ENCODE measurements at places on chromosomes 5 and 9.

DNA sequence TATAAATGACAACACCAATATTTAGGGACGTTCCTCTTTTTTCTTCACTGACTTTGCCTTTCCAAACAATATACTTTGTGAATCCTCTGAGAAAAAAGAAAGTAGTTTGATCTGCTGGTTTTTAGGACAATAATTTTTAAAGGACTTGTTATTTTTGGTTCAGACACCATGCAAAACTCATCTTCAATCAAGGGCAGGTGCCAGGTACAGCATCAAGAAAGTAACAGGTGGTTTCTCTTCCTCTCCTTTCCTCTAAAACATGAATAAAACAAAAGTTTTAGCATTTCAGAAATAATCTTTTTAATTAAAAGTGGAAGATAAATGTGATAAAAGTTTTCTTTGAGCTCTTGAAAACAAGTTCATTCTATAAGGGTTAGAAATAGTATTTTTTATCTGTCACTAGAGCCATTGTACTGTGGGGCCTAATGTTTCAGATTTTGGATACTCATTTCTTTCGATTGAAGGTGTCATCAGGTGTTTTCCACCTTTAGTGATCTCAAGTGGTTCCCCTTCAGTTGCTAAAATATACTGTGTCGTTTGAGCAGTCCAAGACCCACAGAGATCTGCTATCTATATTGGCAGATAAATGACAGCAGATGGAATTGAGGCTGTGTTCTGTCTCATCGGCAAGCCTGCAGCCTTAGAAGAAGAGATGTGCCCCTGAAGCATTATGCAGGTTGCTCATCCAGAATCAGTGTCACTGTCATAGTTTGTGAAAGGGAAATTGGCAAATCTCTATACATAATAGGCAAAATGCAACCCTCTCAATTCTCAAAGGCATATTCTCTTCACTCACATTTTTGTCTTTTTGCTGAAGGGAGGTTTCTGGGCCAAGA is 499.7 kb downstream of the PDE4D start:
- no peak for DNase-seq

GRCh38 chr5:82513738-82514137 is 235.6 kb upstream of the RPS23 start:
- no peak for DNase-seq

- no peak for DNase-seq
These were observed 30.5 kb downstream of the ZNF618 start for GRCh38 chr9:113906411-113907110.

DNA sequence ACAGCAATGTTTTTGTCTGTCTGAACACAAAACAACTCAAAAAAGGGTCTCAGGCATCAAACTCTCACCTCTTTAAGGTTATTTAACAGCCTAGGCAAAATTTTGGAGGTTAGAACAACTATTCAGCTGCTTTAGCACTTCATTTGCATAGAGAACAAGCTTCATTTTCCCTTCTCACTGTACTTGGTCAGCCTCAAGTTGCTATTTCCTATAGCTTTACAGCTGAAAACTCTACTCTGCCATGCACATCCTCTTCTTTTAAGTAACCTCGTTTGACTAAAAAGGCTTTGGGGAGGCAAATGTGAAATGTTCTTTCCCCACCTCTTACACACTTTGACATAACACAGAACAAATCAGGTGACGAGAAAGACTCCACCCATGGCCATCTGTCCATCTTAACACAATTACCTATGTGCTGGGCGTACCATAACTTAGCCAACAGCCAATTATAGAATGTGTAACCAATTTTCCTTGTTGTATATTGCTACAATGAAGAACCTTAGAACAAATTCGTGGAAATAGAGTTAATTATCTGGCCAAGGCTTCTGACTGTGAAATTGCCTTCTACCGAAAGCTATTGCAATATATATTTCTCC is 195.7 kb downstream of the DCP2 start:
- DNase-seq = no peak

GRCh38 chr5:122478741-122479442 is 166.9 kb downstream of the SNCAIP start:
- DNase-seq = no peak

- peak; percentile 20 for DNase-seq
These were observed 69.2 kb downstream of the SYK start for GRCh38 chr9:90870621-90871326.

- no peak for DNase-seq
These were observed 50.5 kb downstream of the HACD4 start for GRCh38 chr9:20980832-20981455.

- DNase-seq = no peak
These were observed 564.7 kb downstream of the PDE4D start for GRCh38 chr5:59328709-59329296.

- DNase-seq = no peak
These were observed 112.4 kb downstream of the ISL1 start for GRCh38 chr5:51495672-51496071.

DNA sequence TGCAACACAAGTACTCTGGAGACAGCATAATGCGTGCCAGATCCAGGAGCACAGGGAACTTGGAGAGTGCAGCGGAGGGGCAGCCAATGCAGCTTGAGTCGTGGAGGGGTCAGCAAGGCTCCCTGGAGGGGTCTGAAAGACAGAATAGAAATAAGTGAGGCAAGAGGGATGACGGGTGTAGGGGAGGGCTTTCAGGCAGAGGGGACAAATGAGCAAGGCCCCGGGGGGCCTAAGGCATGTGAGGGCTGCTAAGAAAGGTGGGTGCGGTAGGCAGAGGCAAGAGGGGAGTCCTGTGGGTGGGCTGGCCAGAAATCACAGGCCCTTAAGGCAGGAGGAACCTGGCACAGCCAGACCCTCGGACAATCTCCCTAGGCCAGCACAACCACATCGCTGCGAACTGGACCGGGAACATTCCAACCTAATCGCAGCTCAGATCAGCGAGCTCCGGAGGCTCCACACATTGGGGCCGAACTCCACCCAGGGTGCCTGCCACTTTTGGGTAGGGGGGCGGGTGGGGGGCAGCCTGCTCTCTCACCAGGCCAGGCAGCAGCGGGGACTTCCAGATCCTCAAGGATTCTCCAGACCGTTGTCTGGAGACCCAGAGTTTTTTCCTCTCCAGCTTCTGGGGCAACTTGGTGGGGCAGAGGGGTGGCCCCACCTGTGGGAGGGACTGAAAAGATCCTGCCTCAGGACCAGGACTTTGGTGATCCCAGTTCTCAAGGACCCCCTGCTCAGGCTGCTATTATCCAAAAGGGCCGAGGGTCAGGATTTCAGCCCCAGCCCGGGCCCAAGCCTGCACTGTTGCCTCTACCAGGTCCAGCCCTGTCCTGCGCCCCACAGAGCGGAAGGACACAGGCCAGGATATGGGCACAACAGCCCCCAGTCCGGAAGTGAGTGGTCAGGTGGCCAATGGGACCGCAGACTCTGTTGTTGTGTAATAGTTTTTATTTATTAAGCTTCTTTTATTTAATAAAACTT is 22.7 kb upstream of the CYSTM1 start:
- no peak for DNase-seq

DNA sequence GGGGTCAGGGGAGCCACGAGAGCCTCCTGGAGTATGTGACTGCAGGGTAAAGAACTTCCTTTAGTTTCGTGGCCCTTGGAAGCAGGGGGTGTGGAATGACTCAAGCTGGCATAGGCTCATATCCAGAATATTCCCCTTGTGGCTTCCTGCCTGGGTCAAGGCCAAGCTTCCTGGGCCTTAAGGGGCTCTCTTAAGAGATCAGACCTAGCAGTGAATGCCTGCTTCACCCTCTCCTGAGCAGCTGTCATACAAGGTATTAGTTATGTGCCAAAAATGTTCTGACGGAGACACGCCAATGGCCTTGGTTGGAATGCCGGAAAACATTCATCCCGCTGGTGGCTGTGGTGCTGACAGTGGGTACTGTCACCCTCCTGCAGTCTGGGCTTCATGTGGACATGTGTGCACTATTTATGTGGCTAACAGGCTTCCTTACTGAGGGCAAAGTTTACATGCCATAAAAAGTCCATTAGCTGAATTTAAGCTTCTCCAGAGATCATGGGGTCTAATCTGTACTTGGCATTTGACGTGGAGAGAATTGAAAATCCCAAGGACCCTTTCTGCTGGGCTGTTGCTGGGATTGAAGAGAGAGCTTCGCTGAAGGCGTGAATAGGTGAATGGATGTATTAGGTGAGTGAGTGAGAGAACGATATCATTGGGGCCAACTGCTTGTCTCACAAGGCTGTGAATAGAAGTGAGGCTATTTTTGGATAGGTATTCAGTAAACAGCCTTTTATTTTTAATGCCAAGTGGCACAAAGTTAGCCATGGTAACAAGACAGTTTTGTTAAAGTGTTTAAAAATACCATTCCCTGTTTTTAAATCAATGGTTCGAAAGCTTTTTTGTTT is 156.8 kb downstream of the MACROH2A1 start:
- no peak for DNase-seq

- DNase-seq = no peak
These were observed 85.8 kb upstream of the DMRT1 start for GRCh38 chr9:755454-756381.

GRCh38 chr5:102922111-102922720 is 167.1 kb downstream of the PAM start:
- no peak for DNase-seq

GRCh38 chr5:62974623-62975022 is 396.0 kb downstream of the LRRC70 start:
- DNase-seq = no peak

DNA sequence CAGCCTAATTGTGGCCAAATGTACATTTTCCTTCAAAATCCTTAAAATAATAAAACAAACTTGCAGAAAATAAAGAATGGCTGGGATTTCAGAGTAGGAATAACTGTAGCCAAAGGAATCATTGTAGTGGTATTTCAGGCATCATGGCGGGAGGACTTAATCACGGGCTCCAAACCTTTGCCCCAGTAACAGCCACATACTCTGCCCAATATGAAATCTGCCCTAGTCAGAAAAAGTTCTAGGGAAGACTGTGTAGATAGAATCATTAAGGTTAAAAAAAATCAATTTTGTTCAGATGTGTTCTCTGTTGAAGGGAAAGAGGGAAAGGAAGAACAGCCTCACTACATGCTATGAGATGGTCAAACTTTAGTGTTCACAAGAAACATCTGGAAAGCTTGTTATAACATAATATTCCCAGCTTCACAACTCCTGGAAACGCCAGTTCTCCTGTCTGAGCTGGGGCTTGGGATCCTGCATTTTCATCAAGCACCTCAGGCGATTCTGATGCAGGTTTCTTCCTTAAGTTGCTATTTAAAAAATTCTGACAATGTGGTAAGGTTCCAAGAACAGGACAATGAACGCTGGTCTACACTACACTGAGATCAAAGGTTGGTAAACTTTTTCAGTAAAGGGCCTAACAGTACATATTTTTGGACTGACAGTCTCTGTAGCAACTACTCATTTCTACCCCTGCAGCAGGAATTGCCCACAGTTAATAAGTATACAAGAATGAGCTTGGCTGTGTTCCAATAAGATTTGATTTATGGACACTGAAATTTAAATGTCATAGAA is 87.9 kb downstream of the CEMIP2 start:
- no peak for DNase-seq

- DNase-seq = no peak
These were observed 30.1 kb upstream of the NFIB start for GRCh38 chr9:14344053-14344524.

- DNase-seq = no peak
These were observed 904 bp downstream of the TRUB2 start for GRCh38 chr9:128321343-128321742.

GRCh38 chr5:5419291-5420210 is 2.9 kb upstream of the ICE1 start:
- DNase-seq = no peak

DNA sequence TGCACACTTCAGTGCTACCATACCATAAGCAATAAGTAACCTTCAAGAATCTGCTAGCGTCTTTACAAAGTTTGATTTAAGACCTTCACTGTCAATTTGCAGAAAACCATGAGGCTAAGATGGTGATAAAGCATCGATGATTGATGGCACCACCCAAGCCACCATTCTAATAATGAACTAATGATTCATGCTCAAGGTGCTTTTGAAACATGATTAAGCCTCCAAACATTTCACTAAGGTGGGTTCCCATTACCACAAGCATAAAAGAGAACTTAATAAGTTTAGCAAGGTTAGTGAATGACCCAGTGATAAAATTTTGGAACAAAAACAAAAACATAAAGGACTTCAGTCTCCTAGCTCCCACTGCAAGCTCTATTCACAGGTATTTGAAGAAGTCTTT is 214.7 kb downstream of the FBXL17 start:
- DNase-seq = no peak

- DNase-seq = no peak
These were observed 41.8 kb downstream of the GRAMD2B start for GRCh38 chr5:126464959-126465358.

DNA sequence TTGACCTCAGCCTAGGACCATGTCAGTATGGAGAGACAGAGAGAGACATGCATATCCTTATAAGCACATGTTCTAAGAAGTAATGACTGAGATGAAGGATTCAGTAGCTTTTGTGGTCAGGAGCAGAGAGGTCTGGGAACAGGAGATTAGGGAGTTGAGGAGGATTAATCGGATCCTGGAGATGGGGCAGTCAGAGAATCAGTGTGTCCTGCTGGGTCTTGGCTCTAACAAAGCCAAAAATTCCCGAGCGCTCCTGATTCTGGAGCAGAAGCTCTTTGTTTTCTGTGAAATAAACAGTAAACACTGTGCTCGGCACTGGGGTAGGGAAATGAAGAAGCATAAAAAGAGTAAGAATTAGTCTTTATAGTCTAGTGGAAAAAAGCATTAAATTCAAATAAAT is 520.0 kb upstream of the CLINT1 start:
- DNase-seq = no peak

DNA sequence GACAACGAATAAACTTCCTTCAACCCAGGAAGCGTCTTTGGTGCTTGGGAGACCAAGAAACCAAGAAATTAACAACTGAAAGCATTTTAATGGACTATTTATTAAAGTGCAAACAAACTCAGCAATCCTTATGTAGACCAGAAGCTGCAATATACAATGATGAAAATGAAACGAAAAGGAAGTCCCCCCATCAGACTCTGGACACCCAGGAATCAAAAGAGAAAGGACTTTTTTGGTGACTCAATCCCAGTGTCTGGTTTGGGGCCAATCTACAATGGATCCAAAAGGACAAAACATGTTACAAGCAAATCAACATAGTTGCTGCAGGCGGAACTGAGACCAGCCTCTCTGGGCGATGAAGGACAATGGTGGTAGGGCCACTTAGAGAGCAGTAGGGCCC is 39.5 kb downstream of the C9orf152 start:
- DNase-seq = no peak

Data from KG1 (cell line).